ENCODE measurements at places on chromosomes 3 and 15.

DNA sequence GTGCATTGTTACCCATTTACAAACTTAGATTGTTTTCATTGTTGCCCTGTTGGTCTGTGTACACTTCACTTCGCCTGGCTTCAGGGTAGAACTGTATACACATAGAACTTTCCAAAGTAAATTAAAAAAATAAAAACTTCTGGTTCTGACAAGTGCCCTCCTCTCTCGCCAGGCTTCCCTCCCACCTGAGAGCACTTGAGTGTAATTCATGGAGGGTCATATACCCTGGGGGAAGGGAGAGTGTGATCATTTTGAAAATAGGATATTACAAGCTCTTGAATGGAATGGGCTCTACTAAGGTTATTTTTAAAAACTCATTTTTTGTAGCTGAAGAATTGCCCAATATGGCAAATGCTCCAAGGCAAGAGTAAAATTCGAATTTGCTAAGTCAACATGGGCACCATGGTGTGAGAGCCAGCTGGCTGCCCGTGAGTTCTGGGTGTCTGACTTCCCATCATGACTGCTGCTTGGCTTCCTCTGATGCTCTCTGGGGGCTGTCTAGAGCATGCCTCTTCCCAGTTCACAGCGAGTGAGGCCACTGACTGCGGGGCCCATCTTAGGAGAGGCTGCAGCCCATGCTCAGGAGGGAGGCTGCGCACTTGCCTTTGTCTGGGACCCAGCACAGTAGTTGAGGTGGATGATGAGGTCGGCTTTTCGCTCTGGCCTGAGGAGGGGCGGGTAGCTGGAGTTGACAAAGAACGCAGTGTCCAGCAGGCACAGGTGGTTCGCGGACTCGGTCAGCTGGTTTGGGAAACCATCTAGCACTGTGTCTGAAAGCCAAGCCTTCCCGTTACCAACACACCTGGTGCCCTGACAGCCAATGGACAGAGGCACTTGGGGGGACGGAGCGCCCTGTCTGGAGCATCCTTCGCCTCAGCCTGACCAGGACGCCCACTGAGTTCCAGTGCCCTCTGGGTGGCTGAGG, 13.1 kb upstream of the EHD4 start:
- DNase-seq: no peak

DNA sequence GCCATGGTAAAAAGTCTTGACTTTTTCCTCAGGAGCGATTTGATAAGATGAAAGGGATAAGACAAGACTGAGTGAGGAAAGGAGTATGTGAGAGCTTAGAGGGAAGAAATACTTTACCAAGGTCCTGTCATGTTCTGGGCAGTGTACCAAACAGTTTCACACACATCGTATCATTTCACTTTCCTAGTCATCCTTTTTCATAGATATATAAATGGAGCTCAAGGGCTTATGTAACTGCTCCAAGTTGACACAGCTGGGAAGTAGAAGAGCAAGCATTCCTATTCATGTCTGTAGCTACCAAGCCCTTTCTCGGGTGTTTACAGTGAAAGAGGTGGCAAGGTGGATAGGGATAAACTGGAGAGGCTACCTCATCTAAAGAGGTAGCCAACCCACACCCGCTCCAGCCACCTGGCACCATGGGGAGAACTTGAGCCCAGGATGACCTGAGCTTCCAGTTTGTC, 57.4 kb downstream of the MRPS25 start:
- DNase-seq: no peak

DNA sequence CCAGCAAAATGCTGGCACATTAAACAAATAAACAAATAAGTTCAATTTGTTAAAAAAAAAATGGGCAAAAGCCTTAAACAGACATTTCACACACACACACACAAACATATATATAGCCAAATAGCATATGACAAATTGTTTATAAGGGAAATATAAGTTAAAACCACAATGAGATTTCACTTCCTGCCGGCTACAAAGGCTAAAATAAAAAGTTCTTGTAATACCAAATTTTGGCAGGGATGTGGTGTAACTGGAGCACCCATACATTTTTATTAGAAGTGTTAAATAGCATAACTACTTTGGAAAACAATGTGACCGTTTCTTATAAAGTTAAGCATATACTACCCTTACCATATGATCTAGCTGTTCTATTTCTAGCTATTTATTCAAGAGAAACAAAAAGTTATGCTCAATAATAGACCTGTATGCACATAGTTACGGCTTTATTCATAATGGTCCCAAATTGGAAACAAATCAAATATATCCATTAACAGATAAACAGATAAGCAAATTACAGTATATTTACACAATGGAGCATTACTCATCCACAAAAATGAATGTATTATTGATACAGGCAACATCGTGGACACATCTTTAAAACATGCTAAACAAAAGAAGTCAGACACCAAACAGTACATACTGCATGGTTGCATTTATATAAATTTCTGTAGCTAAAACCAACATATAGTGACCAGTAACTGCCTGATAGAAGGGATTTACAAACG, 93.9 kb downstream of the EOMES start:
- peak; percentile 28 for DNase-seq

- no peak for DNase-seq
These were observed 272.9 kb downstream of the TIGIT start for GRCh38 chr3:114566767-114567166.

DNA sequence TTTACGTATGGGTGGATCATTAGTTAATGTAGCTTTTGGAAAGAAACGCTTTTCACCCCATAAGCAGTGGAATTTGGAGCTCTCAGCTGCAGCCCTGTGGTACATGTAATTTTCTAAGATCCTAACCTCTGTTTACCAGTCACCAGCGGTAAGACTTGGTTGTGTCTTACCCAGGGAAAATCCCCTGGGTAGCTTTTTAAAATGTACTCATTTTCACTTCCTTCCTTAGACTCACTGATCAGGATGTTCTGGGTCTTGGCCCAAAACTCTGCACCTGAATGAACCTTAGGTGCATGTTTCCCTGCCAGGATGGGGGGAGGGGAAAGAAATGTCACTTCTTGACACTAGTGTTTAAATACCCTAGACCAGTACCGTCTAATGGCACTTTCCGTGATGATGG, 605.2 kb downstream of the MAGI1 start:
- DNase-seq: no peak

DNA sequence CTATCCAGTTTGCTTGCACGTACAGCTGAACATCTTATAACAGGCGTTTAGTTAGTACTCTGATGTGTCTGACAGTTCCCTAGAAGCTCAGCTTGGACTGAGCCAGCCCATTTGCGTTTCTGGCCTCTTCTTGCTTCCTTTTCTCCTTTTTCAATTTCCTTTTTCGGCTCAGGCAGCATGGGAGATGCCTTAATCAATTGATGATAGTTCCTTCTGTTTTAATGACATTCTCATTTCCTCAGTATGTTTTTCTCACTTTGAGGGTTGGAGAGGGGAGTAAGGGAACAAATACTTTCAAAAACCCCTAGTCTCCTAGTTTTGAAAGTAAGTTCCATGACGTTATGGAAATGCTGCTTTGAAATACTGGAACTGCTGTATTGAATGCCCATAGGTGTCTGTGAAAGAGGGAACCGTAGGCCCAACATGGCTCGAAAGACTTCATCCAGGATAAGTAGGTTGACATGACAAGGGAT, 18.9 kb downstream of the IL1RAP start:
- no peak for DNase-seq

DNA sequence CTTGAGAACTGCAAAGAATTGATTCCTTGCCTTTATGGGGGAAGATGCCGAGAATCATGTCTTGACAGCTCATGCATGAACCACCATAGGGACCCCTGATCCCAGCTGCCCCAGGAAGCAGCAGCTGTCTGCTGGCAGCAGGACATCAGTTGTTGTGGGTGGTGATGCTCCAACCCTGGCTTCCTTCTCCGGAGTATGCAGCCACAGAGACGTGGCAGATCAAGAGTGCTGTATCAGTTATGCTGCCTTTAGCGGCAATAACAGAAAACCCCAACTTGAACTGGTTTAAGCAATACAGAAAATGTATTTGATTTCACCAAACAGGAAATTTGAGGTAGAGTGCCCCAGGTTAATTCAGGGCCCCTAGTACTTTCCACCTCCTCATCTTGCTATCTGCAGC, 92.2 kb upstream of the TNFAIP8L3 start:
- DNase-seq: no peak

GRCh38 chr3:160012108-160012507, 23.5 kb downstream of the IL12A start:
- DNase-seq: no peak

GRCh38 chr3:45054196-45054857, 28.2 kb downstream of the CLEC3B start:
- no peak for DNase-seq

DNA sequence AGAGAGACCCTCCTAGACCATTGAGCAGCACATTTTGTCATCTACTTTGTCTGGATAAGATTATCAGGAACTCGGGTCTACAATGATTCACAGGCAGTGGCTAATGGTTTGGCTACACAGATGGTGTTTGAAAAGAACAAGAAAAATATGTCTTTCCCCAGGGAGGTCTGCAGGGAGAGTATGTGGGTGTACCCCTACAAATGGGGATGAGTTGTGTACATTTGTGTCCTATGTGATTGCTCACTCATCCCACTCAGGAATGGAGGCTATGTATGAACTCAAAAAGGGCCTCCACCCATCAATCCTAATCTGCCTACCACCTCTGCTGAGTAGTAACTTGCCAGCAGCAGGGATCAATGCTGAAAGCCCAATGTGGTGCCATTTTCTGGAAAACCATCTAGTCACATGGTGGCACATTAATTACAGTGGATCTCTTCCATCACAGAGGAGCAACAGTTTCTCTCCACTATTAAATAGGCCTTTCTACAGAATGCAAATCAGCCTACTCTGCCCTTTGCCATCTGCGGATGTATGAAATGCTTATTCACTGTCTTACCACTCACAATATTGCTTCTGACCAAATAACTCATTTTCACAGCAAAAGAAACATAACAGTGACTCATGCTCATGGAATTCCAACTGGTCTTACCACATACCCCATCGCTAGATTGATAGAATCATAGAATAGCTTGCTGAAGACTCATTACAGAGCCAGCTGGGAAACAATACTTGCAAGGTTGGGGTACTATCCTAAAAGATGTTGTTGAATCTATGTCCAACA, 48.3 kb upstream of the TRIM42 start:
- DNase-seq: no peak

- no peak for DNase-seq
These were observed 4.1 kb downstream of the FOXP1 start for GRCh38 chr3:71579326-71579934.

- no peak for DNase-seq
These were observed 52.7 kb upstream of the CMC1 start for GRCh38 chr3:28188686-28189085.

DNA sequence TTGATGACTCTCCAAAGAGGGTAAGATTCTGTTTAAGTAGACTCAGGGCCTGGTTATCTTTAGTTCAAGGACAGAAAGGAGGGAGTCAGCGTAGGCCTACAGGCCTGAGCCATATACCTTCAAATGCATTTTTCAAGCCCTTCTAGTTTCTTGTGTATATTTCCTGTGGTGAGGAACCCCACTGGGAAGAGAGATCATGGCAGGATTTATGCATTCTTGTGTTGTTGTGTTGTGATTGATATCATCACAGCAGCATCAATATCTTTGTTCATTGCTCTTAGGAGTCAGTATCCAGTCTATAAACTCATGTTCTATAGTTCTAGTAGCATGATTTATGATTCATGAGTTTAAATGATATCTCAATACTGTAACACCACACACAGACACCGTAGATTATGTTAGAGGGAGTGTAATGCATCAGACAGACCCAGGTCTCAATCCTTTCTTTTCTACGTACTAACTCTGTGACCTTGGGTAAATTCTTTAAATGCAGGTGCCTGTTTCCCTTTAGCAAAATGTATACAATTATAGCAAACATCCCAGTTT, 427.5 kb downstream of the PDCD6IP start:
- no peak for DNase-seq

- DNase-seq: no peak
These were observed 52.3 kb downstream of the NCEH1 start for GRCh38 chr3:172658344-172659245.

Measured in CD4-positive, alpha-beta T cell treated with Interleukin-2 at 100 ng/mL for 4 hours (primary cell).